ENCODE measurements at places on chromosomes 7 and 10. TPM values are rescaled to one million over a fixed set of nuclear protein-coding genes. Genes with fewer than 3 reads are reported as not detected.

DNA sequence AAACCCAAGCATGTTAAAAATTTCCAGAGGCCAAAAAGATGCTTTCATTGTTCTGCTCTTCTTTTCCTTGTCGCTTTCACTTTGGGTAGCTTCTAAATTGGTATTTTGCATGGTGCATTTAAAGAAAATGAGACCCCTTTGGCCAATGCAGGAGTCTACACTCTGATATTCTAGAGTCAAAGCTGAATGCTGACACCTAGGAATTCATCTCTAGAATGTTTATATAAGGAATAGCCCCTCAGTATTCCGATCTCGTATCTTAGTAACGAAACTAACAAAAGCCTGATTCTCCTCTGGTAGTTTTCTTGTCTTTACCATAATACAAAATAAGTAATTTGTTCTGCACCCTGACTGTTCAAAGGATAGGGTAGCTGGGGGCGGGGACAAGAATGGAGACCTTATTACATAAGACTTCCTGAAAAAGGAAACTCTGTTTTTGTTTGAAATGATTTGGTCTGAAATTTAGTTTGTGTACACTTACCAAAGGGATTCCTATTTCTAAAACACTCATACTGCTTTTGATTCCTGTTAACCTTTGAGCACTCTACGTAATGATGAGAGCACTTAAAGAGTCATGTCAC, 17.1 kb downstream of the IKZF1 start:
- no peaks in the 10 kb centered on the region for H3K4me1 ChIP-seq
- H3K4me3 ChIP-seq = no peak overlapping the region
- no peak overlapping the region for H3K27ac ChIP-seq
- H3K36me3 ChIP-seq = no peaks in the 10 kb centered on the region
- DNase-seq = no peak
- no peaks in the 10 kb centered on the region for H3K27me3 ChIP-seq

DNA sequence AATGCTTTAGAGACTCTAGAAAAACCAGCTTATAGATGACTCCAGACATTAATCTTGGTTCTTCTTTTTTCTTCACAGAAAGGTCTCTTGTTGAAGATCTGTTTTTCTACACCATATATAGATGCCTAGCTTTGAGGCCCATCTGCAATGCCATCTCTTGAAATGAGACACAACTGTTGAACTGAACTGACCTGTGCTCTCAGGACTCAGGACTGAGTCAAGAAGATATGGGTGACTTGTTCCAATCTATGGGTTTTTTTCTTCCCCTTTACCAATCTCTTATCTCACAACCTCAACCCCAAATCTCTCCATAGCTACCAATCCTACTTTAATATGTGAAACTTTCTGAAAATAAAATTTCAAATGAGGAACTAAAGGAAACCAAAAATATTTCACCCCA, 194.7 kb downstream of the SNX13 start:
- H3K36me3 ChIP-seq = no peaks in the 10 kb centered on the region
- H3K4me1 ChIP-seq = no peaks in the 10 kb centered on the region
- H3K27ac ChIP-seq = no peak overlapping the region
- no peak overlapping the region for H3K4me3 ChIP-seq
- no peak for DNase-seq
- no peaks in the 10 kb centered on the region for H3K27me3 ChIP-seq

DNA sequence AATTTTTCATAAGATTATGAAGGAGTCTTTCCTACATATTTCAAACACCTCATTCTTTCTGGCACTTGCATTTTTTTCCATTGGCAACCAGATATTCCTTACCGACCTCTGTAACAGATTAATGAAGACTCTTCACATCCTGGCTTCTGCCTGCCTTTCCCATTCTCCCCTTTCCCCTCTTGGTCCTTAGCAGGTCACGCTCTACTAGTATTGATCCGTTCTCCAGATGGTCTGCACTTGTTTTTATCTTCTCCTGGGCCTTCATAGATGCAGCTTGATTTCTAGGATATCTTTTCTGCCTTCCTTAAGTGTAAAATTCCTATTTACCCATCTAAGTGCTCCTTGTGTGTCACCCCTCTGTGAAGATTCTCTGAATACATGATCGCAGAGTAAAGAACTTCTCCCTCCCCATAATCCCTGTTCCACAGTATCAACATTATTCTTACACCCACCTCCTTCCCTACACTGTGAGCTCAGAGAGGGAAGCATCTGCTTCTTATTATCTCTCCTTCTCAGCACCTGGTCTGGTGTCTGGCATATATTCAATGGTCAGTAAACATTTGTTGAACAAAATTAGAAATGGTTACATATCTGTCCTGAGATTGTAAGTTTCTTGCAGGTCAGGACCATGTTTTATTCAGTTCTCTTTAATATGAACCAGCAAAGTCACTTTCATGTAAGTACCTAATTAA, 654.2 kb downstream of the REEP3 start:
- H3K4me1 ChIP-seq = no peaks in the 10 kb centered on the region
- no peaks in the 10 kb centered on the region for H3K27me3 ChIP-seq
- H3K36me3 ChIP-seq = no peaks in the 10 kb centered on the region
- H3K4me3 ChIP-seq = no peak overlapping the region
- H3K27ac ChIP-seq = no peak overlapping the region

DNA sequence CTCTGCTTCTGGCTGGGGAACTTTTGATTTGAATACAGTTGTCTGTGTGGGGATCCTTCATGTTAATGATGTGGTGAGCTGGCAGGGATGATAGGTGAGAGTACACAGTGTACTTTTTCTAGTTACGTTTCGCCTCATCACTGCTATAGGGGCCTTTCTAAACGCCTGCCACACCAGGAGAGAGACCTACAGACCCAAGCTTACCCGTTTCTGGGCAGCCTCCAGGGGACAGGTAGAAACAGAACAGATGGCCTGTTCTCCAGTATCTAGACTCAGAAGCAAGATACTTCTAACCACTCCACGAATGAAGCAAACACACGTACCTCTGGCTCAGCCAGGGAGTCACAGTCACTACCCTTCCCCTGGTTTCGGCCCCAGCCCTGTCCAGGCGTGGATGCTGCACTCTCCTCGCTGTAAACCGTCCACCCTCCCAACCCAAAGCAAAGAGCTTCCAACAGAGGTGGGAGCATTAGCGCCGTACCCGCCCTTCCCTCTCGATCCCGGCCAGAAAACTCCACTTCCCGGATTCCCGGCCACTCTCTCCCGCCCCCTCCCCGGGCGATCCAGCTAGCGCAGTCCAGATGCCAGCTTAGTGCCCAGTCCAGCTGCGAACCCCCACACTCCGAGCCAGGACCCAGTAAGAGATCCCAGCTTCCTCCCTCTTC, 1.2 kb downstream of the CCDC6 start:
- no peak for DNase-seq
- H3K4me3 ChIP-seq = peak overlapping the region; percentile 99
- peak overlapping the region; percentile 94 for H3K27ac ChIP-seq
- H3K27me3 ChIP-seq = no peaks in the 10 kb centered on the region
- no peaks in the 10 kb centered on the region for H3K36me3 ChIP-seq

DNA sequence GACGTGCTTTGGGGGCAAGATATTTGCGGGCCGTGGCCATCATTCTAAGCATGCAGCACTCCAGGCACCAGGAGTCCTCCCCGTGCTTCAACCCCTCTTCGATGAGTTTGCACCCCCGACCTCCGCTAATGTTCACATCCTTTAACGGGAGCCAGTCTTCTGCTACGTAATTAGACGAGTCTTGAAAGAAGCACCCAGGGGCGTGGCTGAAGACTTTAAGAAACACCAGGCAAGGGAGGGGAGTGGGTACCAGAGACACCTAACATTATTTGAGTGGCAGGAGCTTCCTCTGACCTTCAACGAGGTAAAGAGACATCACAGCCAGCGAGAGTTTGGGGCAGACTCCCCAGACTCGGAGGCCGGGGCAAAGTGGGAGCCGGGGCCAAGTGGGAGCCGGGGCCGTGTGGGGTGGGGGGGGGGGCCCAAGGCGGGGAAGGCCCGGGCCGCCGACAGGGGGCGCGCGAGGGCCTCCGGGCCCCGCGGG, 31.1 kb upstream of the TOMM7 start:
- peaks cover 25% of the 10 kb centered on the region for H3K4me1 ChIP-seq
- no peaks in the 10 kb centered on the region for H3K27me3 ChIP-seq
- no peaks in the 10 kb centered on the region for H3K36me3 ChIP-seq

DNA sequence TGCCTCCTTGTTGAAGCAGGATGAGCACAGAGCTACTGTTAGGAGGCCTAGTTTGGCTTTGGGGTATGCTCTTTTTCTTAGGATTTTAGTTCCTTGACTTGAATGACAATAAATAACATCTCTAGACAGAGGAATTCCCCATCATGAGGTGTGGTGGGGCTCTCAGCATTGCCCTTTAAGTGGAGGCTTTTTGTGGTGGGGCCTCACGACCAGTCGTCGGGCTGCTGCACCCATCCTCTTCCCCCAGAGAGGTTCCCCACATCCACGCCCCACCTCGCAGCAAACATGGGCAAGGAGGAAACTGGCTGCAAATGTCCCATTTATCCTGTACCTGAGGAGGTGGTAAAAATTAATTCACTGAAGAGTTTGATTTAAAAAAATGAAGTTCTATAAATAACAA, 36.1 kb upstream of the TARP start:
- no peak for DNase-seq
- H3K4me1 ChIP-seq = peaks cover 13% of the 10 kb centered on the region
- no peaks in the 10 kb centered on the region for H3K36me3 ChIP-seq
- H3K27ac ChIP-seq = no peak overlapping the region

- H3K36me3 ChIP-seq = no peaks in the 10 kb centered on the region
- no peaks in the 10 kb centered on the region for H3K4me1 ChIP-seq
- DNase-seq = peak; percentile 54
- no peaks in the 10 kb centered on the region for H3K27me3 ChIP-seq
- no peak overlapping the region for H3K27ac ChIP-seq
Measured at GRCh38 chr10:48940372-48940771, 732 bp upstream of the LRRC18 start.

DNA sequence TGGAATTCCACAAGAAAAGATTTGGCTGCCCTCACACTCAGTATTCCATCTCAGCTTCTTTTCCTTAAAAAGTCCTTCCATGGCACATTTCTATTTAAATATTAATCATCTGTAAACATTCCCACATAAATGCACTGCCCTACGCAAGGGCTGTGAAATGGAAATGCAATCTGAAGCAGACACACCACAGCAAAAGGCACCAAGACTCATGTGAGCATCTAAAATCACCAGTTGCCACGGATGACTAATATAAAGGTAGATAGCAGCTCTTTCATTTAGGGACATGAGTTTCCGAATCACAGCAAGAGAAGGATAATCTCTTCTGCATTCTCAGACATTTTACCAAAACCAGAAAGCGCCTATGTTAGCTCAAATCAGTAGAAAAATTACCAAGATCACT, 31.6 kb downstream of the COA1 start:
- no peaks in the 10 kb centered on the region for H3K36me3 ChIP-seq
- no peak overlapping the region for H3K27ac ChIP-seq
- H3K27me3 ChIP-seq = no peaks in the 10 kb centered on the region
- H3K4me3 ChIP-seq = no peak overlapping the region
- H3K4me1 ChIP-seq = peaks cover 8% of the 10 kb centered on the region

NPTX2 gene
- 13.7 TPM for total RNA-seq

- no peak overlapping the region for H3K4me3 ChIP-seq
- DNase-seq = no peak
- H3K27me3 ChIP-seq = no peaks in the 10 kb centered on the region
- no peak overlapping the region for H3K27ac ChIP-seq
- no peaks in the 10 kb centered on the region for H3K36me3 ChIP-seq
Measured at GRCh38 chr7:41232086-41232485, 470.8 kb downstream of the INHBA start.
